ENCODE measurements at places on chromosomes 5 and 9.

DNA sequence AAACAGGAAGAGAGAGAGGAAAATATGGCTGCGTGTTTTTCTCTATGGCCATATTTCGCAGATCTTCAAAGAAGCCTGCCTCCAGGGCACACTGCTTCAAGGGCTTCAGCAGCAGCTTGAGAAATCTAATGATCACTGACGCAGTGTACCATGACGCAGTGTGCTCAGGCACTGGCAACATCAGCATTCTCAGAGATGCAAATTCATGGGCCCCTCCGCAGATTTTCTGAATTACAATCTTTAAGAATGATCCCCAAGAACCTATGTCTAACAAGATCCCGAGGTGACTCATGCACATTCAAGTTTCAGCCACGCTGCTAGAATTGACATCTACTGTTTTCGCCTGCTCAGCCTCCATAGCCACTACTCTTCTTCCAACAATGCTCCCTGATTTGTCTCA lies 143.9 kb upstream of the ZNF366 start:
- no peak for DNase-seq

DNA sequence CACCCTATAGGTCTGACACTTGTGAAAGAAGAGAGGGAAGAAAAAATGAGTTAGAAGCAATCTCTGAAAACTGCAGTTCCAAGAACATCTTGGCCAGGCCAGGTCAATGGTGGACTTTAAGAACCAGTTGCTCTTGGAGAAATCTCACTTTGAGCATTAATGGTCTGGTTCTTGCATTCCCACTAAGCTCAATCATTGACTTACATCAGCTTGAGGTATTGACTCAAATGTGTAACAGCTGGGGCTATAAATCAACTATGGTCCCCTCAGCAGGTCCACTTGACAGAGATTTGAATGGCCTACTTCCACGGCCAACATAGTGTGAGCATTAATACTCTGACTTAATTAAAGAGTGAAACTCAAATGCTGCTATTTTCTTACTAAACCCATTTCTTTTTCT lies 357.8 kb upstream of the RGMB start:
- no peak for DNase-seq

GRCh38 chr9:89853931-89854330 lies 249.1 kb downstream of the GADD45G start:
- DNase-seq: no peak

DNA sequence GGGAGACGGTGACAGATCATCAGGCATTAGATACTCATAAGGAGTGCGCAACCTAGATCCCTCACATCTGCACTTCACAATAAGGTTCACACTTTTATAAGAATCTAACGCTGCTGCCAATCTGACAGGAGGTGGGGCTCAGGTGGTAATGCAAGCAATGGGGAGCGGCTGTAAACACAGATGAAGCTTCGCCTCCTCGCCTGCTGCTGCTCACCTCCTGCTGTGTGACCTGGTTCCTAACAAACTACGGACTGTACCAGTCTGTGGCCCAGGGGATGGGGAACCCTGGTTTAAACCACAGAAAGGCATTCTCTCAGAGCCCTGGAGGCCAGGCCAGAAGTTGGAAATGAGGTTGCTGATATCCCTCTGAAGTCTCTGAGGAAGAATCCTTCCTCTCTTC lies 323.6 kb downstream of the DRD1 start:
- no peak for DNase-seq

DNA sequence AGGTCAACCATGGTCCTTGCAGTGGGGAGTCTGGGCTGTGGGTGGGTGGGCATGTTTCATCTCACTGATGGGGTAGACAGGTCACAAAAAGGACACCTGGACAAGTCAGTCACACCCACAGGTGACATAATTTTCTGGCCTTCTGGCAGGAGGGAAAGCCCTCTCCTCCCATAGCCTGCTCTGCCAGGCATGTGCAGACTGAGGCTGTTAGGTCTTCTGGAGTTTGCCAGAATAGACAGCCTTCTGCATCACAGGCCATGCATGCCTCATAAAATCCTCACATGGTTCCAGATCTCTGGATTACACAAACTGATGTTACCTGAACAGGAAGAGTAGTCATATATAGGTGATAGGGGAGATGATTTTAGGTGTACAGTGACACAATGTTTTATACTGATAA lies 49.1 kb downstream of the ARHGAP26 start:
- no peak for DNase-seq

DNA sequence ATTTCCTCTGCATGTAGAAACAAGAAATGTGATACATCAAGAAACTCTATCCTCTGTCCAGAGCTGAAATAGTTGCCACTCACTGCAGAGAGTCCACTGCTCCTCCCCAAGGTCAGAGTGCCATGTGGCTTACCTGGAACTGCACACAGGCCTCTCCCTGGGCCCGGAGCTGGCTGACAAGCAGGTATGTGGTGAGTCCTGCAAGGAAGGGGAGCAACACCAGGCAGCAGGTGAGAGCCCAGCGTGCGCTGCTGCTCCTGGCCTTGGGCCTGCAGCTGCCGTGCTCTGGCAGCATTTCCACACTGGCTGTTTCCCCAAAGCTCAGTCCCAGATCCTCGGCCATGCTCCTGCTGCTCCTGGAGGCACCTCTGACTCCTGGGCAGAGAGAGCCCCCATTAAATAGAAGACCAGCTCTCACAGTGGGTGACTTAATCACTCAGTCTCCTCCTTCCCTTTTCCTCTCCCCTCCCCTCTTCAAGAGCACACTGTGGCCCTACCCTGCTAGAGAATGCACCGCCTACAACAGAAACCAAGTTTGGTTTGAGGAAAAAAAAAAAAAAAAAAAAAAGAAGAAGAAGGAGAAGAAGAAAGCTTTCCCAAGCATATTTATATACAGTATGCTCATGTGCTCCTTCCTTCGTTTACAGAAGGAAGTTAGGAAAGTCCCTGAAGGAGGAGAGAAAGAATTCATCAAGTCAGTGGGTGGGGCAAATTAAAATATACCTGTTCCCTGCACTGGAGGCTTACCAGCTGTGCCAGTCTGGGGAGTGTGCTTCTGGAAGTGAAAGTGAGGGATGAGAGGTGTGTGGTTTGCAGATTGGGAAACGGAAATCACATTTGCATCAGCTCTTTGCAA lies at the start of gene TNFSF15:
TNFSF15 (minus strand) TSS at position 370 of the 856 bp plus-strand sequence; CDS start at position 343, 27 bp downstream.
- DNase-seq: no peak

DNA sequence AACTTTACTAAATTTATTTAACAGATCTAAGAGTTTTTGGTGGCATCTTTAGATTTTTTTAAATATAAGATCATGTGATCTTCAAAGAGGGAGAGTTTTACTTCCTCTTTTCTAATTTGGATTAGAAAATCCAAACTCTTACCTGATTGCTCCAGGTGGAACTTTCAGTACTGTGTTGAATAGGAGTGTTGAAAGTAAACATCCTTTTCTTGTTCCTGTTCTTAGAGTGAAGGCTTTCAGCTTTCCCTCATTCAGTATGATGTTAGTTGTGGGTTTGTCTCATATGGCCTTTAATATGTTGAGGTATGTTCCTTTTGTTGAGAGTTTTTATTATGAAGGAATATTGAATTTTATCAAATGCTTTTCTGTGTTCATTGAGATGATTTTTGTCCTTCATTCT lies 650.0 kb upstream of the SGCD start:
- no peak for DNase-seq

GRCh38 chr9:73133921-73134407 lies 17.7 kb upstream of the ANXA1 start:
- DNase-seq: no peak

- DNase-seq: no peak
These were observed 179.1 kb downstream of the SLIT3 start for GRCh38 chr5:169121630-169122420.

DNA sequence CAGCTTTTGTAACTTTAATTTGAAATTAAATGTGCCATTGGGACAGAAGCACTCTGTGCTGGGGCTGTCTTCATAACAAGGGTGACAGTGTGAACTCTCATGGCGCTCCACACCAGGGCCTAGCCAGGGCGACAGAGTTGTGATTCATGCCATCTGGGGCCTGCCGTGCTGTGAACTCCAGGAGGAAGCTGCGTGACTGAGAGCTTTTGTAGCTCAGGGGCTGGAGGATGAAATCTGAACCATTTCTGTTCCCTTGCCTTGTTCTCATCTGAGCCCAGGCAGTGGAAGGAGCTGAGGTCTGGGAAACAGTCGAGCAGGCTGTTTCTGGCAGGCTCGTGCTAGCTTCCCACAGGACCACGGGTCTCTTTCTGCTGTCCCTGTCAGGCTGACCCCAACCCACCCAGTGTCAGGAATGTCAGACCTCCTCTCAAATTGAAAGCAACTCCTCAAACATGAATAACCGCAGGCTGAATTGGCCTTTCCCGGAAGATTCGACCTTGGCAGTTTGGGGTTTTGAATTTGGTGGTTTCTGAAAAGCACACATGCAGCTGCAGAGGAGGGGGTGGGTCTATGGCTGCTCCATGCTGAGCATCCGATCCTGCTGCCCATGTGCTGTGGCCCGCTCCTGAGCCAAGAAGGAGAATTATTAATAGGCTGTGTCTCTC lies 69.2 kb upstream of the RPS23 start:
- DNase-seq: no peak

GRCh38 chr5:39419796-39420195 lies 5.0 kb downstream of the DAB2 start:
- no peak for DNase-seq

DNA sequence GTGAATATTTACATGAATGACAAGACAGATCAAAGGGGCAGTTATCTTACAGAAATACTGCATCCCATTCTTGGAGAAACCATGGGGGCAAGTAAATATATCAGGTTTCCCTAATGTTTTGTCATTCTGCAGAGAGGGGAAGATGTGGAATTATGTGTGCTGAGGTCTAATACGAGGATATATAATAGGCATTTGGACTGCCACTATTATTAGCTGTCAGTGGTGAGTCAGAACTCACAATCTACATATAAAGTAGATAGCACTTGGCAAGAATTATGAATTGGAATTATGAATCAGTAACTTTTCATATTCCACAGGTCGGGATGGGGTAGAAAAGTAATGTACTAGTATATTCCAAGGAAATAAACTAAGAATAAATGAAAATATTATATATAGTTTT lies 121.7 kb downstream of the GIN1 start:
- DNase-seq: no peak

DNA sequence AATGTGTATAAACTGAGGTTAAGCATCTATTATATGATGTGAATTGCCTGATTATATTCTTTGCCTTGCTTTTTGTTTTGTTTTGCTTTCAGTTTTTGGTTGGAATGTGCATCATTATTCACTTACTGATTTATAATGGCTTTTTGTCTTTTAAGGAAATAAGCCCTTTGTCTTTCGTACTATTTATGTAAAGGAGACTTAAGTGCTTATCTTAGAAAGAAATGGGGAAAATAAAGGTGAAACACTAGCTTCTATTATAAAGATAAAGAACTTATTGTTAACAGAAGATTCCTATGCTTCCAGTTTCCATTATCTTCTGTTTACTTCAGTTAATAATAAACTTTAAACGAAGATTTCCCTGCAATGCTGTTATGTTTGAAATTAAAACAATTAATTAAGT lies 23.3 kb downstream of the COX7C start:
- no peak for DNase-seq

DNA sequence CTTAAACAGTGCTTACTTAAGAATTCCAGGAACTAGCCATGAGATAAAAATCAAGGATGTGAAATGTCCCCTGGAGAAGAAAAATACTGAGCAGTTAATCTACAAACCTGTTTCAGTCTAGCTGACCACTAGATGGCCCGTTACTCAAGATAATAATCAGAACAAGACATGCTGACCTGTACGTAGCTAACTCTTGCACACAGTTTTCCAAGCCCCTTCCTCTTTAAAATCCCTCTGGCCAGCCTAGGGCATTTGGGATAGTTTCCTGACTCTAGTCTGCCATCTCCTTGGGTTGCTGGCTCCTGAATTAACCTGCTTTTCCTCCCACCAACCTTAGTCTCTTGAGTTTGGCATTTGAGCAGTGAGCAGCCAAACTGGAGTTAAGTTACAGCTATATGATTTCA lies 59.2 kb upstream of the TRAF1 start:
- peak; percentile 32 for DNase-seq

DNA sequence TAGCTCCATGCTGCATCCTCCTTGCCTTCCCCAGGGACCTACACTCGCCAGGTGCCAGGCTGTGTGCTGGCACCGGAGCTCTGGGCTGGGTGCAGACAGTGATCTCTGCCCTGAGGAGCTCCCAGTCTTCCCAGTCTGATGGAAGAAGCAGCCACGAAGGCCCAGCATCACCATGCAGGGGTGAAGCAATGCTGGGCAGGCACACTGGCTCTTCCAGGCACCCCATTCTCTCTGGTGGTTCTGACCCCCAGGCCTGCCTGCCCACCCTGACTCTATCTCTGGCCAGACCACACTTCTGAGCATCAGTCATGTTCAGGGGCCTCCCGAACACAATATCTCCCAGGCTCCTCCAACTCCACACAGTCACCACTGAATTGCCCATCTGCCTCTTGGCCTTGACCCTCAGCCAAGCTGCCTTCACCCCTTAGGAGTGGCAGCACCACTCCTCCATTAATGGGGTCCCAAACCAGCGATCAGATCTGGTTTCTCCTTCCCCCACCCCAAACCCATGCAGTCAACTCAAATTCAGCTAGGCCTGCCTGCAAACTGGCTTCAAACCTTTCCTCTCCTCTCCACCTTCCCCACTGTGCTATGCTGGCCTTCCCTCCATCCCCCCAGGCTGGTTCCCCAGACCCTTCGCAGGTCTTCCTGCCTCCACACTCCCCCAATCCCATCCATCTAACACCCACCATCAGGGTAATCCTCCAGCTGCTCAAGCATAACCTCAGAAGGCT lies 102.7 kb upstream of the MVB12B start:
- DNase-seq: no peak

- DNase-seq: no peak
These were observed 27.6 kb upstream of the TCF7 start for GRCh38 chr5:134086943-134087305.

- no peak for DNase-seq
These were observed 1.3 kb downstream of the ATP6V1G1 start for GRCh38 chr9:114588651-114589526.

- no peak for DNase-seq
These were observed 7.9 kb upstream of the FOXE1 start for GRCh38 chr9:97845130-97845529.

DNA sequence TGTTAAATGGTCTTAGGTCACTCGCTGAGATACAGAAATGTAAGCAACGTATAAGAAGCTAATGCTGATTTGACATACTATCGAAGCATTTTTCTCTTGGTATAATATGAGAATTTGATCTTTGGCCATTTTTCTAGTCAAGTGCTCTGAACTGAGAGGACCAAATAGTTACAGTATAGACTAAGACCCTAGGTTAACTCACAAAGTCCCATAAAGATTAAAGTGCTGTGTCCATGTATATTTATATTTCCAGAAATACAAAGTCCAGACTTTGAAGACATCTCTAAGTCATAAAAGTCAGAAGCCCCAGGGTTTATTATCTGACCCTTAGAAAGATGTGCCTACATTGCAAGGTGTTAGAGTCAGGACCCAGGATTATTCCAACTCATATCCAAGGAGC lies 752.4 kb upstream of the COX7C start:
- DNase-seq: no peak

GRCh38 chr9:106286249-106286648 lies 576.7 kb upstream of the ZNF462 start:
- no peak for DNase-seq

Measured in NCI-H1105 (cell line).